ENCODE measurements at places on chromosomes 5 and 9.

GRCh38 chr9:73845954-73846690 is 651.0 kb upstream of the RORB start:
- DNase-seq = no peak

GRCh38 chr9:70092190-70092589 is 48.5 kb downstream of the MAMDC2 start:
- DNase-seq = no peak

GRCh38 chr5:139740138-139740991 is 55.2 kb upstream of the PSD2 start:
- no peak for DNase-seq

DNA sequence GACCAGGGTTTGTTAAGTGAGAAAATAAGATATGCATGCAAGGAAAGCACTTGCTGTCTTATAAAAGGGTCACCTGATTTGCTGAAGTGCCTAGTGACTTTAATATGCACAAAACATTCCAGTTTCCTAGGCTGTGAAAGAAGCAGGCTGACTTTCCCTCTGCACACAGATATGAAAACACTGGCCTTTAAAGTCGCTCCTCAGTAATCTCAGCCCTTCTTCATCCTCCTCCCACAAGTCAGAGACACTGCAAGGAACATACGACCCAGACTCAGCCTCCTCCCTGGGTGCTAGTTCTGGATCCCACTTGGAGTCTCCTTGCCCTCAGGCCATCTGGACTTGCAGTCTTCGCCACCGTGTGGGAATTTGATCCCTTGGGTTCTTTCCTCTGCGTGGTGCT is 166.1 kb downstream of the CFAP90 start:
- DNase-seq = no peak

GRCh38 chr9:20087481-20087880 is 298.6 kb upstream of the SLC24A2 start:
- DNase-seq = no peak

DNA sequence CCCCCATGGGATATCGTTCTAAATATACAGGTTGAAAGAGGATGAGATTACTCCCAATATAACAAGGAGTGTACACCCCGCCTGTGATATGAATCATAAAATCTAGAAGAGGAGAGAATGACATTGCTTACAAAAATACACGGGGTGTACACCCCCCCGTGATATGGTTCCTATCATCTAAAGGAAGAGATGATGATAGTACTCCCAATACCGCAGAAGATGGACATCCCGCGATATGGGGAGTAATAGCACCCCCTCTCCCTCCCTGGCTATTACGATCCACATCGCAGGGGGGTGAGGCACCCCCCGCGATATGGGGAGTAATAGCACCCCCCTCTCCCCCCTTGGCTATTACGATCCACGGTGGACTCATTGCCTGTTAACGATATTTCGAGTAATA is 124.6 kb downstream of the TMEM38B start:
- no peak for DNase-seq

DNA sequence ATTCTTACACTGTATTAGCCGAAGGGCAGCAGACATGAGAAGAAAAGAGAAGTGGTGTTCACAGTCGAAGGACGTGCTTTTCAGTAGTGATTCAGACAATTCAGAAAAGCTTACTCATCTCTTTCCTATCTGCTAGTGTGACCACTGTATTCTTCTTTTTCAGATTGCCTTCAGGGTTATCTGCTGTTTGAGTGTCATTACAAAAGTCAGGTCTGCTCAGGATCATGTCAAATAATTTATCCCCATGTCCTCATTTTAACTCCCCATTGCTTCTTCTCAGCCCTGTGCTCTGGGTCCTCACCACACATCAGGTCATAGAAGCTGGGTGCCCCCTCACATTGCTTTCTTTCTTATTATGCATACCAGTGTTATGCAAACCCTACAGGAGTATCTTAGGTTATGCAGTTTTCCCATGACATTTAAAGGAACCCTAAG is 394.0 kb downstream of the CETN3 start:
- no peak for DNase-seq

DNA sequence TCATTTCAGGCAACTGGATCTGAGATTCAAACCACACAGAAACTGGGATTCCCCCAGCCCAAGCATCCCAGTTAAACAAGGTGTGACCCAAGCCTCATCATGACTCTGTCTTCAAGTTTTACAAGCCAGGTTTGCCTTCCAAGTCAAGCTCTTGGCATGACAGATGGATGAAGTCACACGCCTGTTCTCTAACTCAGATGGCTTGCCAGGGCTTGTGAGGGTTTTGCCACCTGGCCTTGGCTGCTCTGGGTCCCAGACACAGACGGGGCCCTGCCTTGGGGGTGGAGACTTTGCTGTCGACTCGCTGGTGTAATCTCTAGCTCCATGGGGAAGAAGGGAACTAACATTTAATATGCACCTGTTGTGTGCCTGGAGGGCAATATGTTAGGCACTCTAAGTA is 95.8 kb upstream of the RARS1 start:
- no peak for DNase-seq

DNA sequence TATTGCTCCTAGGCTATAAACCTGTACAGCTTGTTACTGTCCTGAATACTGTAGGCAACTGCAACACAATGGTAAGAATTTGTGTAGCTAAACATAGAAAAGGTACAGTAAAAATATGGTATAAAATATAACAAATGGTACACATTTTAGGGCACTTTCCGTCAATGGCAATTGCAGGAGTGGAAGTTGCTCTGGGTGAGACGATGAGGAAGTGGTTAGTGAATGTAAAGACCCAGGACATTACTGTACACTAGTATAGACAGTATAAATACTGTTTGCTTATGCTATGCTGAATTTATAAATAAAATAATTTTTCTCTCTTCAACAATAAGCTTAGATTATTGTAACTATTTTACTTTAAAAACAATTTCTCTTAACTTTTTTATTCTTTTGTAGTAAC is 15.6 kb upstream of the ADRB2 start:
- DNase-seq = no peak

DNA sequence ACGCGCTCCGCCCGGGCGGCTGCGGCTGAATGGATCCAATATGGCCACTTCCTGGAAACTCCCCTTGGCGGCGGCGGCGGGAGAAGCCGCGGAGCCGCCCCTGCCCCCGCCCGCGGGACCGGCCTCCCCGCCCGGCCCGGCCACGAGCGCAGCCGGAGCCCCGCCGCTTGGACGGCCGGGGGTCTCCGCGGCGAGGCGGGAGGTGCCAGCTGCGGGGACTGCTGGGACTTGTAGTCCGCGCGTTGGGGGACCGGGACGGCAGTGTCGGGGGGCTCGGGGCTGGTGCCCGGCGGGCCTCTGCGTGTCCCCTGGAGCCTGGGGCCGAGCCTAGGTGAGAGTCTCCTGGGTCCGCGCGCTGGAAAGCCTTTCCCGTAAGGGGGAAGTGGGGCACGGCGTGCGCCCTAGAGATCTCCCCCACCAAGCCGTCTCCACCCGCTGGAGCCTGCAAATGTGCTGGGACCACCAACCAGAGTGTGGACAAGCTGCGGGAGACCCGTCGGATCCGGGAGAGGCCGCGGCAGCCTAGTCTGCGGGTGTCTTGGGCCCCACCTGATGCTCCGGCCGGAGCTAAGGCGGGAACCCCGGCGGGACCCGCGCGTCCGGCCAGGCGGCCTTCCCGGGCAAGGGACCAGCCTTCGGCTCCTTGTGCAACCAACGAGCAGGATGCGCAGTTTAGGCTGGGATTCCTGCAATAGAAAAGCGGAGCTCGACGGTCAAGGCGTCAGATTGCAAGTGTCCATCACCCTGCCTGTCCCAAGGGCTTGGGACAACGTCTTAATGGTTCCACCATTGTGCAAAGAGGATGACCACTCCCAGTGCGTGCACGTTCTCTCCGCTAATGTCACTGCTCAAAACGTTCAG is at the start of gene SEPTIN8:
TSS of gene SEPTIN8 (minus strand) at position 31 of the 861 bp plus-strand sequence. CDS start 102 bp downstream, outside the sequence.
- no peak for DNase-seq

DNA sequence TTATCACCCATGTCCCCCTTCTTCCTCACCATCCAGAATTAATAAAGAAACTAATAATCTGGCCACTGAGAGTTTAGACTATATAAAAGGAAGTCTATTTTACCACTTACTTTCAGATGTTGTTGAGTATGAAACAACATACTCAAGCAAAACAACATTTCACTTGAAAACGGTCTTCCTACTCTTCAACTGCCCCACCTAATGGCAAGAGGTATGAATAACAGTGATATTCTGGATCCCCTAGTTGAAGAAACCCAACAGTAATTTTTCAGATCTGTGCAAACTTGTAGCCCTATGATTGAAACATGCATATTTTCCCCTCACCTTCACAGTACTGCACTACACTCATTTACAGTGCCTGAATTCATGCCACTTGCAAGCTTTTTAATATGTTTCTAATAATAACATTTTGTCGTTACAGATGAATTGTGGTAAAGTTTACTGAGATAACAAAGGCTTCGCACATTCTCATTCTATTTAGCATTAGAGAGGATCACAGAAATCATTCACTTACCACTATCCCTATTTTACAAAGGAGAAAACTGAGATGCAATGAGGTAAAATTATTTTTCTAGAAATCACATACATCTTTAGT is 267.9 kb upstream of the PDE4D start:
- DNase-seq = no peak

GRCh38 chr5:142684508-142685041 is 1.3 kb downstream of the FGF1 start:
- DNase-seq = no peak

DNA sequence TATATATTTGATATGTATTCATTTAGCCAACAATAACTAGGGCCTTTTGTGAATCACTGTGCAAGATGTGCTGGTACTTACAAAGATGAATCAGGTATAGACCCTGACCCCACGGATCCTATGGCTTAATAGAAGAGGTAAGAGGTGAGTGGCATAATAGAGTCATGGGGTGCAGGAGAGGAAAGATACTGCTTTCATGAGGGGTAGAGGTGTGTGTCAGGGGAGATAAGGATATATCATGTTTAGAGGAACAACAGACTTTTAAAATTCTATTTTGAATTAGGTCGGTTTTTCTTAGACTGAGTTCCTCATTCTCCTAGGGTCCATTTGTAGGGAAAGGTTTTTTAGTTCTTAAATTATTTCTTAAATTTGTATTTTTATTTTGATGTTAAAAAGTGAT is 27.8 kb downstream of the ZCCHC7 start:
- DNase-seq = no peak

GRCh38 chr9:92980085-92980745 is 32.9 kb downstream of the FGD3 start:
- no peak for DNase-seq

- no peak for DNase-seq
Observed at GRCh38 chr5:115329475-115329874, 33.0 kb upstream of the CCDC112 start.

- no peak for DNase-seq
Observed at GRCh38 chr9:137295238-137295811, 6.7 kb downstream of the NRARP start.

GRCh38 chr5:131974956-131975726 is 29.7 kb upstream of the MEIKIN start:
- DNase-seq = no peak

DNA sequence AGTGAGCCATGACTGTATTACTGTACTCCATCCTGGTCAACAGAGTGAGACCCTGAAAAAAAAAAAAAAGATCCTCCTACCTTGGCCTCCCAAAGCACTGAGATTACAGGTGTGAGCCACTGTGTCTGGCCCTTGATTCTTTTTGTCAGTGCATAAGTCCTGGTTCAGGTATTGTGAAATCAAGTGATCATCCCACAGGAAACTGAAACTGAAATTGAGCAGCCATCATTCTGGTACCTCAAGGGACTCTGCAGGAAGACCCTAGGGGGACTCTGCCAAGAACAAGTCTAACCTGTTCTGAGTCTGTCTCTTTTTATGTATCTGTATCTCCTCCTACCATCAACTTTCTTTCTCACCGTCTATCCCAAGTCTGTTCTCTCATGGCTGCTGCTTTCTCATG is 1.9 kb upstream of the DCAF10 start:
- no peak for DNase-seq

DNA sequence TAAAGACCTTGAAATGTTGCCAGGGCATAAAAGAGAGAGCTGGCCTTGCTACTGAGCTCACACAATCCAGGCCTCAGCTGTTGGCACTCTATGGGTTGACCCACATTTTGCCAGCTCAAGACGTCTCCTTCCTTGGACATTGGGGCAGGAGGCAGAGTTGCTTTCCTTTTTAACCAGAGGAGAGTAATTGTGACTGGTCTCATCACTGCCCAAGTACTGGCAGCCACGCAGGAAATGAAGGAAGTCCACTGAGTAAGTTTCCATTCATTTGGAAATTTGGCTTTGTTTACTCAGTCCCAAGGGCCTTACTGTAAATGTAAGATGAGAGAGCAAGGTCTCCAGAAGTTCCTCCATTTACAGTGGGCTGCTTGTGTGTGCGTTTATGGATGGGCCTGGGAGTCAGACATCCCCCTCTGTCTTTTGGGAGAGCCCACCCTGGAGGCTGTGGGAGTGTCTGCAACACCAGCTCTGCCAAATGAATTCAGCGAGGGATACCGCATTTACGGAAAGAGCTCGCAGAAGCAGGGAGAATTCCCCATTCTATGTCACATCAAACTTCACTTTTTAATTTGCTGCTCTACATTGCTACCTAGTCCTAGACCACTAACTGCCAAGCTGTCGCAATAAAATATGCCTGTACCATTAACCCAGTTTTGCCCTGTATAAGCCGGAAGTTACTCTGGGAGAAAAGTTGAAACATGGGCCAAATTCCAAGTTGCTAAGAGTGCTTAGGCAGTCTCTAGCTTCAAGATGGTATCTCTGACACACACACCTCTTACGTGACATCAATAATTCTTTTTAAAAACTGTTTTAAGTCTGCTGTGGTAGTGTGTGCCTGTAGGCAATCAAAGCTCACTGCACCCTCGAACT is 24.5 kb upstream of the PDZD2 start:
- no peak for DNase-seq

- DNase-seq = no peak
Observed at GRCh38 chr5:162852134-162852533, 585.3 kb upstream of the CCNG1 start.

DNA sequence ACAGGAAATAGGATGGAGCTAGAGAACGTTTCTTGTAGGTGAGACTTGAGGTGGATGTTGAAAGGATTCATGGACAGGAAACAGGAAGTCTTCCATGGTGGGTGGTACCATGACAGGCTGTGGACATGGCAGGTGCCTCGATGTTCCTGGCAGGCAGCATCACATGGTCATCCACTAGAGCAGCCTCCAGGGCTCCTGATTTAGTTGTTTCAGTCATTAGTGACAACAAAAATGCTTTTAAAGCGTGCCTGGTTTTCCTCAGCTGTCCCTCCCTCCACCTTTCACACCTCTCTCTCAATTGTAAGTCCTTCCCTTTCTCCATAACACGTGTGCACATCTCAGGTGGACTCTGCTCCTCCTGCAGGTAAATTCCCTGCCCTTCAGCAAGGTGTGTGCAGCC is 25.2 kb upstream of the ASPN start:
- DNase-seq = no peak

DNA sequence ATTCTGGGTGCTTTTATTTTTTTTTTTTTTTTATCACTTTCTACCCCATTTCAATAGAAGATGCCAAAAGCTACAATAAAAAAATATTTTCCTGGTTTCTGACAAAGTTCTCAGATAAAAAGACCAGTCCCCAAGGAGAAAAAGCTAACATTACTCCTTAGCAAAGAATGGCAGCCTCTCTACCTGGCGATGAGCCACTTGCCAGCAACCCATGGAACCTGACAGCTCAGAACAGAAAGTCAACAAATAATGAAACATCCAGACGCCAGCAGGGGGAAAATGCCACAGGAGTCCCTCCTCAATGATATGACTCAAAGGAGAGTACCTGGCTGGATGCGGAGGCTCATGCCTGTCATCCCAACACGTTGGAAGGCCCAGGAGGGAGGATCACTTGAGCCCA is 123.2 kb downstream of the MYO10 start:
- no peak for DNase-seq

GRCh38 chr5:146006470-146007190 is 70.3 kb downstream of the SH3RF2 start:
- no peak for DNase-seq

GRCh38 chr5:32280656-32281081 is 32.1 kb downstream of the MTMR12 start:
- no peak for DNase-seq

Data from stimulated activated CD8-positive, alpha-beta memory T cell treated with anti-CD3 and anti-CD28 coated beads, Interleukin-12 subunit alpha, Interleukin-12 subunit beta, amount 100 ng/mL, for 1 hour (primary cell).